ENCODE measurements at places on chromosomes 6 and 20. TPM values are rescaled to one million over a fixed set of nuclear protein-coding genes. Genes with fewer than 3 reads are reported as not detected.

Gene NT5E
- total RNA-seq: 297 TPM

Gene PDCD2
- total RNA-seq: 75.1 TPM

Gene POM121L2
- not detected for total RNA-seq

Gene TFAP2C
- 16.3 TPM for total RNA-seq

Gene BEND6
- total RNA-seq: 1.8 TPM

Gene ETV7
- total RNA-seq: 1.3 TPM

Gene C20orf202
- not detected for total RNA-seq

Gene TMEM217
- 0.63 TPM for total RNA-seq

Gene BPIFB4
- not detected for total RNA-seq

Gene ROS1
- not detected for total RNA-seq

Gene PERP
- total RNA-seq: 297 TPM

Gene TSPO2
- total RNA-seq: not detected

Gene PLCB1
- 0.41 TPM for total RNA-seq

Gene C6orf89
- 32.7 TPM for total RNA-seq

Gene COL20A1
- total RNA-seq: not detected

Gene CAGE1
- total RNA-seq: 0.07 TPM

Gene HLA-DQA2
- not detected for total RNA-seq

Measured in foreskin keratinocyte (primary cell).